Cerebellum (tissue), 4 donors: ENCODE measurements at places on chromosomes 1 and 21.

DNA sequence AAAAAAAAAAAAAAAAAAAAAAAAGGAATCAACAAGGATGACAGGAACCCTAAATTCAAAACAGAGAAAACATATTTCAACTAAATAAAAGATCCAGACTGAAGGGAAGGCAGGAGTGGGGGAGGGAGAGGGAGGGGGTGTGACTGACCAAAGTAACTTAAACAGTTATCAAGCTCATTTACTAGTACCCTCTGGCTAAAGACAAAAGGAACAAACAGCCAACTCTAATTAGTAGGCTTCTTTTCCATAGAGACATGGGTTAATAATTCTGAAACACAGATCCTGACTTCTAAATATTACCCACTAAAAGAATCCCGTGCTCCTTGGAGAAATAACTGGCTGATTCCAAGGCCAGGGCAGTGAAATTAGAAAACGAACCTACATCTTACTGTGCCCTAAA, 23.8 kb downstream of the USP48 start:
- DNase-seq = no peak

DNA sequence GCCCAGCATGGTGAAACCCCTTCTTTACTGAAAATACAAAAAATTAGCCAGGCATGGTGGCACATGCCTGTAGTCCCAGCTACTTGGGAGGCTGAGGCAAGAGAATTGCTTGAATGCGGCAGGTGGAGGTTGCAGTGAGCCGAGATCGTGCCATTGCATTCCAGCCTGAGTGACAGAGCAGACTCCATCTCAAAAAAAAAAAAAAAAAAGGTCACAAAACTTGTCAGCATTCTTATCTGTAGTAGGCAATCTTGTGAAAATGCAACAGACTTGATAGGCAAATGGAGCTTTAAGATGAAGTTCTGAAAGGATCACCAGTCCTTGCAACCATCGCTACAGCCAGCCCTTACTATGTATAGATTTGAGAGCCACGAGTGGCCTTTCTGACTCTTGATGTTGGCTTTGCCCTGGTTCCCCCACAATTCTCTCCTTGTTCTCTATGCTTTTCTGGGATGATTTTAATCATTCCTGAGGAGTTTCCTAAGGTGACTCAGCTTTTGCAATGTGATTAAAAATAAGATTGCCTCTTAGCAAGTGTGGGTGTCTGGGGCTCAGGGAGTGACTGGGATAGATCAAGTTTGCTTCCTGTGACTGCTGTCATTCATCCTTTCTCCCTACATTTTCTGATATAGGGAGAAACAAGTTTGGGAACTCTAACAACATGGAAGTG, 7.1 kb upstream of the MAP1LC3C start:
- DNase-seq = no peak

DNA sequence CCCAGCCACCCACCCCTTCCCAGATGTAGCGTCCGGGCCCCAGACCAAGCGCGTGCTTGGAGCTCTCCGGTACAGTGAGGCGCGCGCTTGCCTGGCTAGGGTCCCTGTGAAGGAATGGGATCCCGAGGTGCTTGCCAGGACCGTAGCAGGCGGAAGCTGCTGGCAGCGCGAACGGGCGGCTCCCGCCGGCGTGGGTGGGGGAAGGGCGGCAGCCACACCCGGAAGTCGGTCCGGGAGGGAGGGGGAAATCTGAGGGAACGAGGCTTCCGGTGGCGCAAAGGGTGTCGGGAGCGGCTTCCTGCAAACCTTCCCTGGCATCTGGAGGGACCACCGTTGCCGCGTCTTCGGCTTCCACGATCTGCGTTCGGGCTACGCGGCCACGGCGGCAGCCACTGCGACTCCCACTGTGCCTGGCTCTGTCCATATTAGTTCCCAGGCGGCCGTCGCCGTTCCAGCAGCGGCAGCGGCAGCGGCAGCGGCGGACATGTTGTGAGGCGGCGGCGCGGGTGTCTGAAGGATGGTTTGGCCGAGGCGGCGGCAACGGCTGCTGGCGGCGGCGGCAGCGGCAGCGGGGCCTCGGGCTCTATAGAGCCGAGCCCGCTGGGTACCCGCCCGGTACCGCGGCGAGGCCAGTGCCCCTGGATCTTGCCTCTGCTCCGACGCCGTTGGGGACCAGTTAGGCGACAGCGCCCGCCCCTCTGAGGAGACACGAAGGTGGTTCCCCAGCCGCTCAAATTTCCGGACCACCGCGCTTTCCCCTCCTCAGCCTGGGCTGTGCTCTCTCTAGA, at the start of gene DR1:
Gene DR1 (plus strand): TSS at position 275 of the 788 bp plus-strand sequence. CDS start 739 bp downstream, outside the sequence.
- DNase-seq = peak; percentile 92

DNA sequence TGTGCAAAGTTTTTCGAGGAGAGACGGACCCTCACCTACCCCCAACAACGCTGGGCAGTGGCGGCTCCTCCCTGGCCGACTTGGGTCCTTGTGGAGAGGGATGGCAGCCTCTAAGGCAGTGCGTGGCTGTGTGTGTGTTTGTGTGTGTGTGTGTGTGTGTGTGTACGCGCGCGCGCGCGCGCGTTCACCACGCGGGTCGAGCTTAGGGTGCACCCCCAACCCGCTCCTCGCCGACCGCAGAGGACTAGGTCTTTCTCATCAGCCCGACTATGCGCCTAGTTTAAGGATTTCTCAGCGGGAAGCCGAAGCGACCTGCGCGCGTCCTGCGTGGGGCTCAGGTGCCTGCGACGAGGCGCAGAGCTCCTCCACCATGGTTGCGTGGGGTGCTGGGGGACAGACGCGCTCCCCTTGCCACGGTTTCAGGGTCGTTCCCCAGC, 940 bp downstream of the SOX13 start:
- DNase-seq = no peak

- no peak for DNase-seq
These were observed 1.7 kb downstream of the KIAA2013 start for GRCh38 chr1:11924334-11925195.

GRCh38 chr1:9363061-9363471, 70.4 kb downstream of the SPSB1 start:
- no peak for DNase-seq

GRCh38 chr1:31249854-31250253, 10.2 kb upstream of the NKAIN1 start:
- peak; percentile 84 for DNase-seq

DNA sequence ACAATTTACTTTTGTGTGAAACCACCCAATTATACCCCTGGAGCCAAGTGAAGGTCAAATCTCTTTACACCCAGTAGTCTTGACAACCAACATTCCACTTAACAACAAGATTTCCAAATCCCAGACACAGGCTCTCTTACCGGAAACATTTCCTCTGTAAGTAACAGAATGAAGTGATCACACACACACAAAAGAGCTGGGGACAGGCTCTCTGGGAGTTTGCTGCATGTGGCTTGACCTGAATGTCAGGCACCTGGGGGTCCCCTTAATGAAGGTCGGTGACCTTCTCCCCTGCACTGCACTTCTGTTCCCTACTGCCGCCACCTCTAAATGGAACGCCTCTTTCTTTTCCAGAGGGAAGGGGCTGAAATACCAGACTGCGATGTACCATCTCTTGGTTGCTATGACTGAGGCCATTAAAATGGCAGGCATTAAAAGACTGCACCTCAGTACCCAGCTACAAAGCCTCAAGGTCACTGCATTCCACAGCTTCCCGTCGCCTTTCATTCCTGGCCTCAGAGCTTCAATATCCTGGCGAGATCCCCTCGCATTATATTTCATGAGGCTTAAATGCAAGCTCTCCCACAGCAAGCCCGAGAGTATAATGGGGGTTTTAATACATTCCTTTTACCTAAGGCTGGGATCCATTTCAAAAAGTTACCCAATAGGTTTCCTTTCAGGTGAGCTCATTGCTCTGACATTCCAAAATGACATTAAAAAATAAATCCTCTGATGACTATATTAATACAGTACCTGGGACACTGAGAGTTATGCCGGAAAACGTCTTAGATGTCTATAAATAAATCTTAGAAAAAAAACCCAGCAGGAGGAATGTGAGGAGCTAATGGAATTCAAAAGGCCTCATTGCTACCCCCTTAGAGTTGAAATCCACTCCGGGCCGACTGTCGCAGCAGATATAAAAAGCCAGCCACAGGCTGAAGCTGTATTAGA, 90.9 kb upstream of the DIRAS3 start:
- DNase-seq = no peak

- no peak for DNase-seq
These were observed 37.2 kb upstream of the DDAH1 start for GRCh38 chr1:85502171-85502570.

GRCh38 chr1:1775327-1776226, 2.7 kb downstream of the NADK start:
- no peak for DNase-seq

DNA sequence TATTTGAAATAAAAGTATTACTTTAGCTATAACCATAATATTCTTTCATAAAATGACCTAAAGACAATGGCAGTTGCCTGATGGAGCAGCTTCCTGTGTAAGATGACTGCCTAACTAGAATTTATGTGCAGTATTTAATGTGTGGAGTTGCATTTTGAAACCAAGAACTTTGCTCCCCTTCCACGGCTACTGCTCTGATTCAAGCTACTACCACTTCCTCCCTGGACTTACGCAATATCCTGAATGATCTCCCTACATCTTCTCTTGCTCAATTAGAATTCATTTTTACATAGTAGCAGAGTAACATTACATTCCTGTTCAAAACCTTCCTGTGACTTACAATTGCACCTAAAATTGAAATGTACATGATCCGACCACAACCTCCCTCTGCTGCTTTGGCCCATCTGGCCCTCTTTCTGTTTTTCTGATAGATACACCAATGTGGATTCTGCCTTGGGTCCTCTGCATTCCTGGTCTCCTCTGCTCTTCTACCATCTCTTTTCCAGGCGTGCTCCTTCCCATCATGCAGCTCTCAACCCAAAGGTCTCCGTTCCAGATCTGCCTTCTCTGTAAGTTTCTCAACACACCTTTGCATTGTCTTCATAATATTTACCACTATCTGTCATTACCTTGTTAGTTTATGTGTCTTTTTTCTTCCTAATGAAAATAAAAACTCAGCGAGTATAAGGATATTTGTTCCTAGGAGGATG, 47.4 kb upstream of the USP25 start:
- DNase-seq = no peak

DNA sequence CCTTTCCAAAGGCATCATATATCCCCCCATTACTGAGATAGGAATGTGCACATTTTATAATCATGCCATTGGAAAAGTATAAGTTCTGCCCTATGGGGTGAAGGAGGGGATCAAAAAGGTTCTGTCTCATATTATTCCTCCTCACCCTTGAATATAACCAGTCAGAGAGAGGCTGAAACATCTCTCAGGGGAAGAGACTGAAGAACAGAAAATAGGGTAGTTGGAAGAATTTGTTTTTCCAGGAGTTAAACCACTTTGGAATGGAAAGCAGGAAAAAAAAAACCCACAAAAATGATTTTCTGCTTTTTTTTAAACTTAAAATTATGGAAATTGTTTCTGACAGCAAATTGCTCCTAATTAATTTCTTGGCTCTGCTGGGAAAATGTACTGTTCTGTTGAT, 52.8 kb upstream of the BEND5 start:
- DNase-seq = no peak

DNA sequence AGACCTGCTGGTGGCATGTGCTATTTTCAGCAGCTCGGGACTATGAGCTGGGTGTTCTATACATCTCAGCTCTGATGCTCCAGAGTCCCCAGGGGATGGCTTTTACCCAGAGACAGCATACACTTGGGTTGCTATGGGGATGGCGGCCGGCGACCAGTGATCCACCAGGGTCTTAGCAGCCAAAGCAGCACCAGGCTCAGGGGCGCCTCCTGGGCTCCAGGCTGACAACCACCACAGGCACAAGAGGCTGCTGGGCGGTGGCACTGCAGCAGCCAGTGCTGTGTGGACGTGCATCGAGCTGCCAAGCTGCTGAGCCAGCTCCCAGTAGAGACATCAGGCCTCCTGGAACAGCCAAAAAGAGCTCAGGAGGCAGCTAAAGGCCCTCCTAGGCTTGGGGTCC, 37.6 kb upstream of the CLSTN1 start:
- DNase-seq = no peak

DNA sequence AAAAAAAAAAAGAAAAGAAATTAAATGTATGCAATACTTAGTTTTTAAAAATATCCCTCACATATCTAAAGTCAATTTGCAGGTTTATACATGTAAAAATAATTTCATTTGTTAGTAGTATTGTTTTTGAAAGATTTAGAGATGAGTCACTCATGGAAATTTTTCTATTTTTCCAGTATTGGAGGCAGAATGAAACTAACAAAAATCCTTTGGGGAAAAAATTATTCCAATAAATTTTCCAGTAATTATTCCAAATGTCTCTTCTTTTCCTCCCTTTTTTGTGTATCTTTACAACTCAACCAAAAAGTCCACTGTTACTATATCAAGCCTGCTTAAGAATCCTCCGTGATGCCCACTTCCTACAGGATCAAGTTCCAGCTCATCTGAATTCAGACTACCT, 29.9 kb downstream of the MPZL1 start:
- no peak for DNase-seq

- no peak for DNase-seq
These were observed 42.1 kb upstream of the NEGR1 start for GRCh38 chr1:72324451-72324850.

DNA sequence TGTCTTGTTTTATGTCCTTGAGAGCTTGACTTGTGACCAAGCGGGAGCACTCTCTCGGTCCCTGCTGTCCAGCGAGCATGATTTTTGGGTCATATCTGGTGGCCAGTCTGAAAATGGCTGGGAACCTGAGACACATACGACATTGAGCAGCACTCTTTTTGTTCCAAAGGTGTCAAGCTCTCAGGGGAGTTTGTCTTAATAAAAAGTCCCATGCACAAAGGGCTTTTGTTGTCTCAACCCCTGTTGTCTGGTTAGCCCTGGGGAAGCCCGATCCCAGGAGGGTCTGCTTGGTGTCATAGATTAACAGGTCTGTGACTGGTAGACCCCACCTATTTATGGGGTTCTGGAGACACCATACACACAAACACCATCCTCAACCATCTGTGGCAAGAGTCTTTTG, 57.8 kb upstream of the KLHDC7A start:
- no peak for DNase-seq

- no peak for DNase-seq
These were observed 121.4 kb downstream of the ATG4C start for GRCh38 chr1:62905309-62905708.

- no peak for DNase-seq
These were observed 317.2 kb upstream of the DEPDC1 start for GRCh38 chr1:68814067-68814466.

DNA sequence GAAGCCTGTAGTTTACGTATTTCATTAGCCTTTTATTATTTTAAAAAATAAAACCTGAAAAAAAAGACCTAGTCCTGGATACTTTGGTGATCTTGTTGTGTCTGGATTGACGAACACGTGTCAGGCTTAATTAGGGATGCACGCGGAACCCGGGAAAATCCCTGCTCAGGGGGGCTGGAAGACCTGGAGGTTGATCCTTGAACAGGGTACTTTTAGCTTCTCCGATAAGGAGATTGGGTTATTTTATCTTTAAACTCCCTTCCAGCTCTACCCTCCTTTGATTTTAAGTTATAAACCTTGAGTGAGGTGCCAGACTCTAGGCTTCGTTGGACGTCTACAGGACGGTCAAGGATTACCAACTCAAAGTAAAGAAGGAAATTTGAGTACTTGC, 552 bp upstream of the ZNF691 start:
- DNase-seq = no peak

DNA sequence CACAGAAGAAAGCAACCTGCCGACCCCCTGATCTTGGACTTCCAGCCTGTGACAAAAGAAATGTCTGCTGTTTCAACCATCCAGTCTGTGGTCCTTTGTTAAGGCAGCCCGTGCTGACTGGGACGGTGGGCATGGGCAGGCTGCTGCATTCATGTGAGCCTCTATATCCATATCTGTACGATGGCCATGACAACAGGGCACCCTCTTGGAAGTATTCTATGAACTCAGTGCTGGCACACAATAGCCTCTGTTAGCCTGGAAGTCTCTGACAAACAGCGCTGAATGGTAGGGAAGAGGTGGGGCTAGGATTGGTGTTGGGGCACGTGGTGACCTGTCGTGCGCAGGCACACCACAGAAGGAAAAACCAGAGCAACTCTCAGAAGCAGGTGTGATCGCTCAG, 30.4 kb downstream of the SPATA21 start:
- no peak for DNase-seq
